ENCODE measurements at places on chromosomes 12 and 14.

DNA sequence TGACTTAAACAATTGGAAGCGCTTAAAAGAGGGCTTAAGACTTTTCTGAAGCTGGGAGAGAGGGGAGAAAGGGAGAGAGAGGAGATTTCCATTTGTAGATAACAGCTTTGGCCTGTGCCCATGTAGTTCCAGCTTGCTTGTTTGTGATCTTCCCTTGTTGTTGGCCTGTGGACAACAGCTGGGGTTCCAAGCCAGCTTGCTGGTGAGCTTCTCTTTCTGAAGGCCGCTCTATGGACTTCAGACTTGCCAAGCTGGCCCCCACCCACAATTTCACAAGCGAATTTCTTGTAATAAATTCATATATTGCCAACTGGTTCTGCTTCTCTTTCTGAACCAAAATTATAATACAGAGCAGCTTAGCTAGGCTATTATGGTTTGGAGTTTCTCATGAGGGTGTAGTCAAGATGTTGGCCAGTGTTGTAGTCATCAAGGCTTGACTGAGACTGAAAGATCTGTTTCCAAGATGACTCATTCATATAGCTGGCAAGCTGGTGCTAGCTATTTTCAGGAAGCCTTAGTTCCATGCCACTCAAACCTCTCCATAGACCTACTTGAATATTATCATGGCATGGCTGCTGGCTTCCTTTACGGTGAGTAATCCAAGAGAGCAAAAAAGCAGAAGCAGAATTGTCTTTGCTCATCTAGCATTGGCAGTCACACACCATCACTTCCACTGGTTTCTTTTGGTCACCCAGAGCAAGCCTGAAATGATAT is 89.4 kb downstream of the ATP23 start:
- no peak for DNase-seq

GRCh38 chr12:98519257-98519907 is 4.0 kb downstream of the TMPO start:
- DNase-seq, result no peak

- DNase-seq, result no peak
Observed at GRCh38 chr14:70281939-70282338, 77.5 kb downstream of the COX16 start.

DNA sequence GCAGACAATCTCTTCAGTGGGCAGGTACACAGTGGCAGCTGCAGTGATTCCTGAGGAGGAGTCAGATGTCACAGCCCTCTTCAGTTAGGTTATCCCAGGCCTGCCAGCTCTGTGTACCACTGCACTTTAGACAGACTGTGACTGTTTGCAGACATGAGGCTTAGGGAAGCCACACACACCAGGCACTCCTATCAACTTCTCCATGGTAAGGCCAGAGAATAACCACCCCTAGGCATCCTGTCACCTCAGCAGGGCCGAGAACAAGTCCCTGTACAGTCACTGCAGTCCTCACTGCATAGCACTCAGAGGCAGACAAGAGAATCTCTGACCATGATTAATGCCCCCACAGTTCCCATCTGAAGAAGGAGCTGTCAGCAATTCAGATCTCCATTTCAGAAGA is 296.5 kb downstream of the GALC start:
- DNase-seq, result no peak

- no peak for DNase-seq
Observed at GRCh38 chr12:16030744-16031143, 119.6 kb downstream of the DERA start.

DNA sequence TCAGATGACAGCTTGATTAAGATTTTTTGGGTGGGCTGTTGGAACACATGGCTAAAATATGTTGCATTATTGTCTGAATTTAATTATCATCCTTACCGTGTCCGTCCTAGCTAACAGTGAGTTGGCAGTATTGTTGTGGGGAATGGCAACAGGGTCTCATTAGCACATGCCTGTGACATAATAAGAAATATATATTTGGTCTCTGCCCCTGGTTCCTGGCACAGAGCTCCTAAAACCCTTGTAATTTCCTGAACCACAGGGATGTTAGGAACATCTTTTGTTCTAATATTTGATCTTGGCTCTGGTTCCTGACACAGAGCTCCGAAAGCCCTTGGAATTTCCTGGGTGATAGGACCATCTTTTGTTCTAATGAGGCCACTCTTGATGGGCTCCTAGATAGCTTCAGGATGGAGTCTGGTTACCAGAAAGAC is 76.0 kb downstream of the SYNE2 start:
- DNase-seq, result no peak

- no peak for DNase-seq
Observed at GRCh38 chr12:59636945-59637691, 41.3 kb downstream of the SLC16A7 start.

DNA sequence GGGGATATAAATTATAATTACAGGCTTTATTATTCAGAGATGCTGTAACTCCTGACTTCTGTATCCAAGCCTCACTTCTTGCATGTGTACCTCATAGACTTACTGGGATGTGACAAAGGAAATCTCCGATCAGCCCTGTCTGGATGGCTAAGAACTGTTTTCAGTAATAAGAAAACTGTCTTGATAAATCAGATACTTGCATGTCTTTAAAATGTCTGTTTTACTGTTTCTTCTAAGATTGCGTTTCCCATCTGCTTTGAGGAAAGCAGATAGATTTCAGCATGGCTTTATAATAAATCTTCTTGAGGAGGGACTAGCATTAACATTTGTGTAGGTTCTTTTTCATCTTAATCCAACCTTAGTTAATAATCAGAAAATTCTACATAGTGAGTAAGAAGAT is 395.9 kb downstream of the EGLN3 start:
- no peak for DNase-seq

DNA sequence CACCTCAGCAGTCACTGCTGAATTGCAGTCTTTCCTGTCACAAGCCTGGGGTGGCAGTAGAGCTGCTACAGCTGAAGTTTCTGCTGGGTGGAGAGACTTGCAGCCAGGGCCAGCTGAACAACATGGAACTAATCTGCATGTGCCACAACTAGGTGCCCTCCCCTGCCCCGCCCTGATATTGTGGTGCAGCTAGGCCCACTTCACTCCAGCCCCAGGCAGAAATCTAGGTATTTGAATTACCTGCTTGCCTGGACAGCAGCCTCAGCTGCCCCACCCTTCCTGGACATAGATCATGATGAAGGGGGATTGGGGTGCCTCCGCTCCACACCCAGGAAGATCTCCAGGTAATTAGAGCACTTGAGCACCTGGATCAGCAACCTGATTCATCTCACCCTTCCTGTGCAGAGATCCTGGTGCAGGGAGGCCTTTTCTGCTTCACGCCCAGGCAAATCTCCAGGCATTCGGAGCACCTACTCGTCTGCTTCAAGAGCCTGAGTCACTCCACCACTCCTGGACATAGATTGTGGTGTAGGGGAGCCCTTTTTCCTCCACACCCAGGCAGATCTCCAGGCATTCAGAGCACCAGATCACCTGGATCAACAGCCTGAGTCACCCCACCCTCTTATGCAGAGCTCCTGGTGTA is 477.0 kb downstream of the SOX5 start:
- DNase-seq, result no peak

- no peak for DNase-seq
Observed at GRCh38 chr12:76916170-76916540, 37.3 kb upstream of the CSRP2 start.

GRCh38 chr12:54019924-54020590 is 8.2 kb upstream of the HOXC6 start:
- no peak for DNase-seq

- no peak for DNase-seq
Observed at GRCh38 chr14:32083315-32083624, 6.2 kb downstream of the ARHGAP5 start.

GRCh38 chr12:100591979-100592378 is 18.5 kb downstream of the GAS2L3 start:
- DNase-seq, result no peak

GRCh38 chr14:99077076-99077843 is 194.7 kb downstream of the BCL11B start:
- no peak for DNase-seq

DNA sequence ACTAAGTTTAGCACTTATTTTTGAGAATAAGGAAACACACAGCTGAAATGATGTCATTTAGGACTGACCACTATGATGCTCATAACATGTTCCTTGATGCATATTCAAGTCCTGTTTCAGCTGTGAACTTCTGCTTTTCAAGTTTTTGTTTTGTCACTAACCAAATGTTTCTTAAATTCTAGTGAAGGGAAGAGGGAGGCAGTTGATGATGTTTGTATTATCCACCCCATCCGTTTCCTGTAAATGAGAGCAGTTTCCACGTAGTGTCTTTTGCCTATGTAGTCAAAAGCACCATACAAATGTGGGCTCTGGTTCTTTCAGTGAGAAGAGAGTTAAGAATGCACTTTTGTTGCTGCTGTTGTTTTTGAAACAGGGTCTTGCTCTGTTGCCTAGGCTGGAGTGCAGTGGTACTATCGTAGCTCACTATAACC is 491.8 kb downstream of the PCNX1 start:
- DNase-seq, result no peak

GRCh38 chr14:68495101-68496039 is 297.5 kb downstream of the ZFP36L1 start:
- DNase-seq, result no peak

DNA sequence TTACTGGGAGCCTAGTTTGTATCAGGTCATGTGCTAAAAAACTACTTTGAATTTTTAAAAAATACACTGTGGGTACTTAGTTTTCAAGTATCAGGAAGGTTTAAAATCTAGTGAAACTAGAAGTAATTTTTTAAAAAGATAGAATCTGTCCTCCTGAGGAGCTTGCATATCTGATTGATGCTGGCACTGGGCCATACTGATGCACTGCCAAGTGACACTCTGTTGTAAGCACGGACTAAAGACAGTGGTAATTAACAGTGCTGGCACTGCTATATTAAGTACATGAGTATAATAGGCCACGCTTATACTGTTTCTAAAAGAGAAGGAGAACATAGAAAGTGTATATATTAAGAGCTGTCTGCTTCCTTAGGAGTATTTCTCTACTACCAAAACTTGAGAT is 10.0 kb upstream of the TBC1D30 start:
- no peak for DNase-seq

DNA sequence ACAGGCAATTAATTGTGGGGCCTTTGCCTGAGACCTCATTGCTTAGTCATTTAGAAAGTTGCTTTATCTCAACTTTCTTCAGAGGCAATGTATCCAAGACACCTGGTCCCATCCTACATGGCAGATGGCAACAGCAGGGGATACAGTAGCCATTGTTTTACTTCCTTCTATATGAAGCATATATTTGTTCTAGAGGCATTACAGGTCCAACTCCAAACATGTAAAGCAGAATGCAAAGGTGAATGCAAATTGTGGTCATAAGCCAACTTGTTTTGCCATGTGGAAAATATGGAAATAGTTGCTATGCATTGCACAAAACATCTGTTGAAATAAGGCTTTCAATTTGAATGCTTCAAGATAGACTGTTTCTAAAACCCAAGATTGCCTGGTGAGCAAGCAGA is 109.8 kb upstream of the BCAT1 start:
- DNase-seq, result no peak

DNA sequence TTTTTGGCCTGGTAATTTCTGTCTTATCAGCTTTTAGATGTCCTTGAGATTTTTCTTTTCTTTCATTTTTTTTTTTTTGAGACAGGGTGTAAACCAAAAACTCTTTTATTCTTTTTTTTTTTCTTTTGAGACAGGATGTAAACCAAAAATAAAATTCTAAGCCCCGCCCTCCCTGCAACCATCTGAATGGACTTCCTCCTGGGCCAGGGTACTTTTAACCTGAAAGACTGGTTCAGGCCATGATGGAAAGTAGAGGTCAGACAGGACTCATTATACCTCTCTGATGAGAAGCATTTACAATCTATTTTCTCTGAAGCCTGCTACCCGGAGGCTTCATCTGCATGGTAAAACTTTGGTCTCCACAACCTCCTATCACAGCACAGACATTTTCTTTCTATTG is 33.5 kb upstream of the TCL1B start:
- DNase-seq, result no peak

DNA sequence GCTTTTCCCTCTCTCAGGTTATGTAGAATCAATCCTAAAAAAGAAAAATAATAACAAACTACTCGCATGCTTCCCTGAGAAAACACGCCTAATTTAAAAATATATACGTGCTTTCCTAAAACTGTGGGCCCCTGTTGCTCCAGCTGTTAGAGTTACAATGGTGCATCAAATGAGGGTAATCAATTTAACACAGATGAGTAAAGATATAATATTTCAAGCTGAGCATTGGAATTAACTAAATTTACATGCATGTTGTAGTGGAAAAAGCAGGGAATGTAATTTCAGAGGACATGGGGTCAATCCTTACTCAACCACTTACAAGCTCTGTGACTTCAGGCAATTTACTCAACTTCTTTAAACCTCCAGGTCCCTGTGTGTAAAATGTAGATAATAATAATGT is 22.4 kb upstream of the LGR5 start:
- DNase-seq, result no peak

- no peak for DNase-seq
Observed at GRCh38 chr12:91857813-91858542, 287.7 kb downstream of the BTG1 start.

DNA sequence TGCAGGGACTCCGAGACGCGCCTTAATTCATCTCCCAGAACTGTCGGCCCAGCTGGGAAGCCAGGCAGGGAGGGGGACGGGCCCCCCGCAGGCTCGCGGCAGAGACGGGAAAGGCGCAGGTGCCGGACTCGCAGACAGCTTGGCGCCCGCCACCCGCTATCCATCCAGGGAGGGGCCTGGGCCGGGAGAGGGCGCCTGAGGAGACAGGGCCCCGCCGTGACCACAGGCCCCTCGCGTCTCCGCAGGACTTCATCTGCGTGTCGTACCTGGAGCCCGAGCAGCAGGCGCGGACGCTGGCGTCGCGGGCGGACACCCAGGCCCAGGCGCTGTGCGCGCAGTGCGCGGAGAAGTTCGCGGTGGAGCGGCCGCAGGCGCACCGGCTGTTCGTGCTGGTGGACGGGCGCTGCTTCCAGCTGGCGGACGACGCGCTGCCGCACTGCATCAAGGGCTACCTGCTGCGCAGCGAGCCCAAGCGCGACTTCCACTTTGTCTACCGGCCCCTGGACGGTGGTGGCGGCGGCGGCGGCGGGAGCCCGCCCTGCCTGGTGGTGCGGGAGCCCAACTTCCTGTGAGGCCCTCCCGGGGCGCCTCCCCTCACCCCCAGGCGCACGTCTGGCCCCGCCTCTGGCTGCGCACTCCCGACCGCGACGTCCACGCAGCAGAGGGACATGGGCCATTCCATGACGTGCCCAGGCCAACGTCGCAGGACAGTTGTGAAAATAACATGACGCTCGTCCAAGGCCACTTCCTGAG is 60.6 kb downstream of the LGMN start:
- no peak for DNase-seq

- DNase-seq, result no peak
Observed at GRCh38 chr14:52325126-52325525, 11.0 kb downstream of the PTGER2 start.

All from left colon (tissue), 2 donors.